Thyroid gland (tissue), 4 donors: ENCODE measurements at places on chromosomes 7 and 10.
A peak's percentile ranks its signal among the peaks of the same experiment; 100 is the strongest.

GRCh38 chr7:154844955-154845354 lies 158.0 kb downstream of the PAXIP1 start:
- no peak for DNase-seq

GRCh38 chr10:52597189-52597863 lies 175.3 kb downstream of the MBL2 start:
- DNase-seq: no peak

- DNase-seq: peak; percentile 26
Observed at GRCh38 chr7:127587663-127588018, 570 bp upstream of the ARF5 start.

DNA sequence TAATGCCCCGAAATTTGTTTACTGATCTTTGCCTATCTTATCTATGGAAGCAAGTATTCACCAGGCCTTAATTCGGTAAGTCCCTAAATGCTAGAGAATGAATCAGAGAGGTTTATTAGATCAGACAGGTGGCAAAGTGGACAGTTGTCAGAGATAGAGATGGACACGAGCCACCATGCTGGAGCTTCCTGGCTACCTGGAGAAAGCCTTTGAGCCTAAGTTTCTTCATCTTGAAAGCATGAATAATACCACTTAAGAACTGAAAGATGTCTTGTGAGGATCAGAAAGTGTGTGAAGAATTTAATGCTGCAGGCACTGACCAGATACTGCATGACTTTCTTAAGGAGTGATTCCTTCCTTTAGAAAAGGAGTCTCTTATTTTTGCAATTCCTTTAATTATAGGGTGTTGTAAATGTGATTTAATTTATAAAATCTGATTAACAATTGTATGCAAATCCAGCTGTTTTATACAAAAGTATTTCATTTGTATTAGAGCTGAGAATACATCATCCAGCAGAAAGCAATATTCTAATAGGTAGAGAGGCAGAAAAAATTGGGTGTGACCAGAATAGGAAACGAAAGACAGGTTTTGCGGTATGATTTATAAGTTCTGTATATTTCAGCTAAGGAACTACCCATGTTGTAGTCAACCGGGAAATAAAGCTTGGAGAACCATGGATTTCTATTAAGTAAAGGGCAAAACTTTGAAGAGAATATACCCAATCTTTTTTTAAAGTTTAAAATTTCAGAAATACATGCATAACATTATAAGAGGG lies 82.7 kb downstream of the SMURF1 start:
- no peak for DNase-seq

- no peak for DNase-seq
Observed at GRCh38 chr7:13132314-13132713, 444.9 kb downstream of the ARL4A start.
